ENCODE measurements at places on chromosomes 11 and 22.

DNA sequence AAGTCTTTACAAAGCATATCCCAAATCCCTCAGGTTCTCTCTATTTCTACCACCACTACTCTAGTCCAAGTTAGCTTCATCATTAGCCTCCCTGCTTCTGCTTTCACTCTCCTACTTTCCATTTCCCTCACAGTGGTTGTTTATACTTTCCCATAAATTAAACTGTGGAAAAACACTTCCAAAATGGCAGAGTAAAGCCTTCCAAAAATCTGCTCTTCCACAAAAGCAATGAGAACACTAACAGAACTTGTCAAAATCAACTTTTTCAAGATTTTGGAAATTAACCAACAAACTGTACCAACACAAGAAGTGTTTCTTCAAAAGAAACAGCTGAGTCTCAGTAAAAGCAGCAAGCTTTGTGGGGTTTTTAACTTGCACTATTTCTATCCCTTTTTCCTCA is 71.8 kb downstream of the TTC28 start:
- H3K36me3 ChIP-seq: no peaks in the 10 kb centered on the region
- no peak for DNase-seq
- H3K4me3 ChIP-seq: no peak overlapping the region
- no peaks in the 10 kb centered on the region for H3K27me3 ChIP-seq
- peaks cover 6% of the 10 kb centered on the region for H3K4me1 ChIP-seq

DNA sequence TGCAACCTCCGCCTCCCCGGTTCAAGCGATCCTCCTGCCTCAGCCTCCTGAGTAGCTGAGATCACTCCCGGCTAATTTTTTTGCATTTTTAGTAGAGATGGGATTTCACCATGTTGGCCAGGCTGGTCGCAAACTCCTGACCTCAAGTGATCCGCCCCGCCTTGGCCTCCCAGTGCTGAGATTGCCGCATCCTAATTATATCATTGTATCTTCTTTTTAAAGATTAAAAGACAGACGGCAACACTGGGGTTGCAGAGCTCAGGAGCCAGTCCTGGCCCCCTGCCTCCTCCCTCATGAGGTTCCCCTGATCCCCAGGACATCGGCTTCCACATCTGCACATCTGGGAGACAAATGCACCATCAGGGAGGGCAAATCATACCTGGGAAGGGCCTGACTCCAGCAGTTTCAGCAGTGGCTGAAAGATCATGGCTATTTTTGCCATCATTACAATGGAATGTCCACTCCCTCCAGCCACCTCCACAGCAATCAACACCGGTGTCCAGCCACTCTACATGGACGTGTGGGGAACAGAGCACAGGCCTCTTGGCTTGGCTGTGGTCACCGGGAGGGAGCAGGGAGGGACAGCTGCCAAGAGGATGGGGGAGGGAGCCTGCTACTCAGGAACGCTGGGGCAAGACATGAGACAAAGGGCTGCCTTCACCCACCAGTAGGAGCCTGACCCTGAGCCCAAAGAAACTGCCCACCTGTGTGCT is 9.2 kb upstream of the CELSR1 start:
- H3K36me3 ChIP-seq: no peaks in the 10 kb centered on the region
- no peak overlapping the region for H3K27ac ChIP-seq
- no peak overlapping the region for H3K4me3 ChIP-seq
- DNase-seq: no peak
- H3K4me1 ChIP-seq: no peaks in the 10 kb centered on the region
- H3K27me3 ChIP-seq: no peaks in the 10 kb centered on the region

GRCh38 chr11:64233913-64234586 is at the start of gene VEGFB:
Gene VEGFB, plus strand, starts transcription at chr11:64234584. Its CDS starts 250 bp downstream, at chr11:64234834.
- no peaks in the 10 kb centered on the region for H3K36me3 ChIP-seq
- H3K27me3 ChIP-seq: no peaks in the 10 kb centered on the region
- H3K4me1 ChIP-seq: peaks cover 14% of the 10 kb centered on the region
- peak within 1 kb of the TSS; percentile 88 for H3K27ac ChIP-seq

- H3K27me3 ChIP-seq: no peaks in the 10 kb centered on the region
- H3K36me3 ChIP-seq: no peaks in the 10 kb centered on the region
- H3K4me1 ChIP-seq: no peaks in the 10 kb centered on the region
- no peak overlapping the region for H3K27ac ChIP-seq
- DNase-seq: no peak
These were observed 83.7 kb upstream of the GNAZ start for GRCh38 chr22:22986640-22987039.

DNA sequence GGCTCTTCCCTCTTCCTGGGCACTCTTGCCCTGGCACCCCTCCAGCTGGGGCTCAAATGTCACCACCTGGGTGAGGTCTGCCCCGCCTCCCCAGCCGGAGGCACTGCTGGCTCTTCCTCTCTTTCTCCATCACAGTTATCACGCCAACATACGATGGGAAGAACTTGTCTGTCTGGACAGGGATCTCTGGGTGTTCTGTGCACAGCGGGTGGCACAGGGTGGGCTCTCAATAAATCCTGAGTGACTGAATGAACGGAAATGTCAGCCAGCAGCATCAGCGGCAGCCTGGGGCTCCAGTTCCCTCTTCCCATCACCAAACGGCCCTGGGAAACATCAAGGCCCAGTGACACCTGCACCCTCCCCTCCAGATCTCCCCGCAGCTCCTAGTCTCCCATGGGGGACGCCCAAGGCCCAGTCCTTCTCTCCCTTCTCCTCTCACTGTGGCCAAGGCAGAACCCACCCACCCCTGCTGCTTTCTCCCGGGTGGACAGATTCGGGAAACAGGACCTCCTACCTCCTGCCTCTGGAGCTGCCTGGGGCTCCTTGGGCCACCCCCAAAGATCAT is 440 bp upstream of the SLC25A45 start:
- H3K27me3 ChIP-seq: no peaks in the 10 kb centered on the region
- H3K4me3 ChIP-seq: peak overlapping the region; percentile 35
- peak; percentile 89 for DNase-seq
- H3K36me3 ChIP-seq: no peaks in the 10 kb centered on the region
- H3K4me1 ChIP-seq: peaks cover 16% of the 10 kb centered on the region
- peak overlapping the region; percentile 96 for H3K27ac ChIP-seq
